ENCODE measurements at places on chromosomes 7 and 10.

DNA sequence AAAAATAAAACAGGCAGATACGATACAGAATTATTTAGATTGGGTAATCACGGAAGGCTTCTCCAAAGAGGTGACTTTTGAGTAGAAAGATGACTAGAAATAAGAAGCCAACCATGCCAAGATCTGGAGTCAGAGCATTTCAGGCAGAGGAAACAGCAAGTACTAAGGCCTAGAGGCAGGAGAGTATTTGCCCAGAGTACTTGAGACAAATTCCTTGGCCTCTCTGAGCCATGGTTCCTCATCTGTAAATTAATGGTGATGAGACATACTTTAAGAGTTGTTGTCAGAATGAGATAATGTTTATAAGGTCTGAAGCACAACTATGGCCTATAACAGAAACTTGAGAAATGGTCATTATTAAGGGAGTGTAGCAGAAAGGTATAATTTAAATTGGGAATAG lies 15.8 kb upstream of the GPR37 start:
- no peak for DNase-seq

DNA sequence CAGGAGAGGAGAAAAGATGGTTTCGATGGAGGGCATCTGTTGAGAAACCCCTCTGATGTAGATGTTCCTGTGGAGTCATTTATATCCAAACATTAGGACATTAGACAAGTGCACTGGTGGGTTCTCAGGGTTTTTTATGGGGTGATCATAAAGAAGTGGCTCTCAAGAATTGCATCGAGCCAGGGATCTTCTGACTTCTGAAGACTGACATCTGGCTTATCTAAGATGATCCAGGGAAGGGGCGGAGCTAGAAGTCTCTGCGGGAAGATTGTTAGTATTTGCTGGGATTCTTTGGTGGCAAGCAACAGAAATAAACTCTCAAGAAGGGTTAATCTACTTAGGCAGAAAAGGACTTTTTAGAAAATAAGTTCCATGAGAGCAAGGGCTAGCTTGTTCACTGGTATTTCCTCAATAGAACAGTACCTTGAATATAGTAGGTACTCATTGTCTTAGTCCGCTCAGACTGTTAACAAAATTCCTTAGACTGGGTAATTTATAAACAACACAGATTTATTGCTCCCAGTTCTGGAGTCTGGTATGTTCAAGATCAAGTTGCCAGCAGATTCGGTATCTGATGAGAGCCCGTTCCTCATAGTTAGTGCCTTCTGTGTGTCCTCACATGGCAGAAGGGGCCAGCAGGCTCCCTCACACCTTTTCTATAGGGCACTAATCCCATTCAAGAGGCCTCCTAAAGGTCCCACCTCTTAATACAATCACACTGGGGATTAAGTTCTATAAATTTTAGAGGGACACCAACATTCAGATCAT lies 28.5 kb upstream of the SYPL1 start:
- no peak for DNase-seq

GRCh38 chr10:12974078-12974477 lies 27.4 kb downstream of the CCDC3 start:
- DNase-seq = no peak

DNA sequence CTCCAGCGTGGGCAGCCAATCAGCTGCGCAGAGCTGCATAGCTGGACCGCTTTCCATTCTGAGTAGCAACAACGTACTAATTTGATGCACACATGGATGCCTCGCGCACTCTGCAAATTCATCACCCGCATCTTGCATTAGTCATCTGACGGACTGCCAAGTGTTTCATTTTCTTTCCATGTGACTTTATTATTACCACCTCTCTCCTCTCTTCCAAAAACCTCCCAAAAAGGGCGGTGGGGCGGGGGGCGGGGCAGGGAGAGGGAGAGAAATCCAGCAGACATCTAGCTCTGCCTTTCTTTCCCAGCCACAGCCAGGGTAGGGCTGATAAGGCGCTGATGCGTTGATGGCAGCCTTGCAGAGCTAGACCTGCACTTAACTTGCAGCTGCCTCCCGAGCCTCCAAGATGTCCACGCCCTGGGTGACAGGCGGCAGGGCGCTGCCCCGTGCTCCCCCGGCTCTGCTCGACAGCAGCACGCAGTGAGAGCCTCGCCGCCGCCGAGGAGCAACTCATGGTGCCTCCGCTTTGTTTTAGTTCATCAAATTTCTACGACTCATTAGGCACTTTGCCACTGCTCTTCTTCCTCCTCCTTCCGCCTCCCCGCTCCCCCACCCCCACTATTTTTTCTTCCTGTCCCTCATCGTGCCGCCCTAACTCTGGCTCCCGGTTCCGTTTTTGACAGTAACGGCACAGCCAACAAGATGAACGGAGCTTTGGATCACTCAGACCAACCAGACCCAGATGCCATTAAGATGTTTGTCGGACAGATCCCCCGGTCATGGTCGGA lies 147.3 kb downstream of the CELF2 start:
- DNase-seq = peak; percentile 63
